Mesenteric fat pad (tissue), 1 donor: ENCODE measurements at places on chromosomes 12 and 14. TPM values are rescaled to one million over a fixed set of nuclear protein-coding genes. Genes with fewer than 3 reads are reported as not detected.

GRCh38 chr14:101284711-101285110 lies 276.6 kb upstream of the DIO3 start:
- no peak for DNase-seq

DNA sequence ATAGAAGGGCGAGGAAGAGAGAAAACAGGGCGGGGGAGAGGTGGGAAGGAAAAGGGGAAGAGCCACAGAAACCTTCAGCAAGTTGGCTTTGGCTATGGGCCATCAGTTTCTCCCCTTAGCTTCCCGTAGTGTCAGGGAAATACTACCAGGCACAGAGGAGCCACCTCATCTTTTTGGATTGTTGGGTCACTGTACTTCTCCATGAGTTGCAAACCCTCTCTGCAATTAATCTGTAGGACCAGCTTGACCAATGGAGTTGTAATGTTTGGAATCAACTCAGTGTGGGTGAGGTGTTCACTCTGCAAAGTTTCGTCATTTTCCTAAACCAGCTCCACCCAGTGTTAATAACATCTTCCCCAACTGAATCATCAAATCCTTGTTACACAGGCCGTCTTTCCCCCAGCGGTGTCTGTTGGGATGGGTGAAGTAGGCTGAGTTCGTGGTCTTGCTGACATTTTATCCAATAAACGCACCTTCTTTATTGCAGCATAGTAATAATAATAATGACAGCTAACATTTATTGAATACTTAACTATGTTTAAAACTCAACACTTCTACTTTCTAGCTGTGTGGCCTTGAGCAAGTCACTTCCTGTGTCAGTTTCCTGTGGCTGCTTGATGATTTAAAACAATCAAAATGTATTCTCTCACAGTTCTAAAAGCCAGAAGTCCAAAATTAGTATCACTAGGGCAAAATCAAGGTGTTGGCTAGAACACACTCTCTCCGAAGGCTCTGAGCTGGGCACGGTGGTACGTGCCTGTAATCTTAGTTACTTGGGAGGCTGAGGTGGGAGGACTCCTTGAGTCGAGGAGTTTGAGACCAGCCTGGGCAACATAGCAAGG lies 8.1 kb upstream of the GLTP start:
- no peak for DNase-seq

GRCh38 chr14:65200454-65200853 lies 98.1 kb upstream of the MAX start:
- no peak for DNase-seq

Gene P2RX7
- 4.7 TPM for total RNA-seq

Gene FAM181A
- total RNA-seq: not detected

Gene LTBP2
- total RNA-seq: 58.2 TPM

Gene TMPRSS12
- not detected for total RNA-seq
